ENCODE measurements at places on chromosomes 2 and 18. TPM values are rescaled to one million over a fixed set of nuclear protein-coding genes. Genes with fewer than 3 reads are reported as not detected.

The ANKRD62 gene
- 0.20 TPM for total RNA-seq

The INHBB gene
- 57.5 TPM for total RNA-seq

GRCh38 chr18:24543795-24544498 is 83.5 kb downstream of the HRH4 start:
- H3K4me3 ChIP-seq: no peak overlapping the region
- H3K36me3 ChIP-seq: no peaks in the 10 kb centered on the region
- H3K27me3 ChIP-seq: peaks cover 1% of the 10 kb centered on the region

DNA sequence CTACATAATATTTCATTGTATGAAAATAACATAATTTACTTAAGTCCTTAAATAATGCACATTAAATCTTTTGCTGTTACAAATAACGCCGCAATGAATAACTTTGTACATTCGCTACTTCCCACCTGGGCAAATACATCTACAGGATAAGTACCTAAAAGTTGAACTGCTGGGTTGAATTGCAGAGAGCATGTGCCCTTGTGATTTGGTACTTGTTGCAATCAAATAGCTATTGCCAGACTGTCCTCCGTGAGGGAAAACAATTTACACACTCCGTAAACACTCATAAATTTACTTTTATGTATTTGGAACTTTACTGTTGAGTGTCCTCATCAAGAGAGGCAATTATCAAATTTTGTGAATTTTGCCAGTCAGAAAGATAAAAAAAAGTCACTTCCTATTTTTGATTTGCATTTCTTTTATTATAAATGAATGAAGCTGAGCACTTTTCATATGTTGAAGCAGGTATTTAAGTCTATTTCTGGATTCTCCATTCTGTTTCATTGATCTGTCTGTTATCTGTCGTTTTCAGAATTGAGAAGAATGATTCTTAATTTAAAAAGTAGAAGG is 140.8 kb upstream of the SERTAD2 start:
- DNase-seq: no peak
- H3K4me1 ChIP-seq: peaks cover 81% of the 10 kb centered on the region
- H3K27me3 ChIP-seq: no peaks in the 10 kb centered on the region
- H3K4me3 ChIP-seq: no peak overlapping the region

GRCh38 chr2:136052369-136053362 is 65.3 kb downstream of the CXCR4 start:
- no peak overlapping the region for H3K4me3 ChIP-seq
- no peak for DNase-seq
- no peaks in the 10 kb centered on the region for H3K27me3 ChIP-seq
- no peaks in the 10 kb centered on the region for H3K4me1 ChIP-seq
- H3K27ac ChIP-seq: no peak overlapping the region

- no peak for DNase-seq
- H3K4me1 ChIP-seq: no peaks in the 10 kb centered on the region
- H3K36me3 ChIP-seq: peaks cover 58% of the 10 kb centered on the region
- no peaks in the 10 kb centered on the region for H3K27me3 ChIP-seq
These were observed 78.5 kb downstream of the UGGT1 start for GRCh38 chr2:128169497-128169896.

DNA sequence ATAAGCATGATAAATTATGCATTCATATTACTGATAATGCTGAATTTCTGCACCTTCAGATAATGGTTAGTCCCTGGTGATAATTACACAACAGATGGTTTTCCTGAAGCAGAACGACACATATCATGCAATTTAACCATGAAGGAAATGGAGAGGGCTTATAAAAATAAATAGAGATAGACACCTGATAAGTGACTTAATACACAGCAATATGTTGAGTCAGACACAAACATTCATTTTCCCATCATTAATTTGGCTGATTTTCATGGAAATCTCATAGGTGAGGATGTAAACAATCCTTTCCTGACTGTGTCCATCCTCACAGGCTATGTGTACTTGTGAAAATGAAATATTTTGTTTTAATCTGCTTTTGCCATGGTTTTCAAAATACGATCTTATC is 36.9 kb upstream of the DSEL start:
- DNase-seq: no peak
- no peaks in the 10 kb centered on the region for H3K4me1 ChIP-seq
- no peaks in the 10 kb centered on the region for H3K36me3 ChIP-seq
- H3K27ac ChIP-seq: no peak overlapping the region
- no peaks in the 10 kb centered on the region for H3K27me3 ChIP-seq

The DLGAP1 gene
- not detected for total RNA-seq

The PRPF40A gene
- total RNA-seq: 94.1 TPM

- H3K27me3 ChIP-seq: no peaks in the 10 kb centered on the region
- no peaks in the 10 kb centered on the region for H3K4me1 ChIP-seq
- H3K36me3 ChIP-seq: no peaks in the 10 kb centered on the region
- H3K27ac ChIP-seq: no peak overlapping the region
These were observed 31.1 kb downstream of the CTLA4 start for GRCh38 chr2:203898657-203899056.

- no peak overlapping the region for H3K27ac ChIP-seq
- no peak overlapping the region for H3K4me3 ChIP-seq
- DNase-seq: no peak
- H3K4me1 ChIP-seq: no peaks in the 10 kb centered on the region
- H3K27me3 ChIP-seq: no peaks in the 10 kb centered on the region
- no peaks in the 10 kb centered on the region for H3K36me3 ChIP-seq
These were observed 25.2 kb downstream of the DYTN start for GRCh38 chr2:206692971-206693370.

DNA sequence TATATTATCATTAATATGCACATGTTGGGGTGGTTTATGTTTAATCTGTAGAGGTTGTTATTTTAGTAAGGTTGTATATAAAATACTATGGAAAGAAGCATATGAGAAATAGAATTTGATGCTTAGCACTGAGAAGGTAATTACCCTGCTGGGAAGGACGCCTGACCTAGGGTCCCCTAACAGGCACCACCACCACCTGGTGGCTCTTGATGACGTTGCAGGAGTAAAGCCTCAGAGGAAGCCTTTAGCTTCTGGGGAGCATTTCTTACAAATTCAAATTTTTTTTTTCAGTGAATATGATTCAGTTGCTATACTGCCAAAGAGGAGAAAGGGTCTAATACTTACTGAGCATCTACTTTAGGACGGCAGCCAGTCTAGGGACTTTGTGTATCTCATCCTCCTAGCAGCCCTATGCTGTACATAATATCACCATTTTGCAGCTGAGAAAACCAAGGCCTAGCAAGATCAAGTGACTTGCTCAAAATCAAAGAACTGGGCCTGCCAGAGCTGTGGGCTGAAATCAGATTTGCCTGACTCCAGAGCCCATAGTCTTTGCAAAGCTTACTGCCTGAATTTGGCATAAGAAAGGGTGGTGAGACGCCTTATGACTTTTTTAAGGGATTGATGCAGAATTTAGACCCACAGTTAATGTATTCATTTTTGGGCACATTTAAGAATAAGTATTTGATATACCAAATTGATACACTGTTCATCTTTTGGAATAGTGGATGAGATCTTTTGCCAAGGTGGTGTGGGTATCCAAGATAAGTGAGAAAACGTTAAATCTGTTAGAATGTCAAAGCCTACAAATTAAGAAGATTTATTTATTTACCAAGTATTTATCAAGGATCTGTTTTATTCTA is 78.8 kb upstream of the GAREM1 start:
- no peaks in the 10 kb centered on the region for H3K36me3 ChIP-seq
- H3K4me1 ChIP-seq: no peaks in the 10 kb centered on the region
- H3K27me3 ChIP-seq: no peaks in the 10 kb centered on the region
- peak; percentile 27 for DNase-seq

Data from PC-9 (cell line).